Stimulated activated CD4-positive, alpha-beta T cell treated with anti-CD3 and anti-CD28 coated beads, Interleukin-15, amount 100 ng/mL, for 1 hour (primary cell): ENCODE measurements at places on chromosomes 6 and 20.

- no peak for DNase-seq
Measured at GRCh38 chr6:85977661-85978060, 335.0 kb upstream of the SYNCRIP start.

- DNase-seq = no peak
Measured at GRCh38 chr6:32177183-32177787, 920 bp upstream of the RNF5 start.

DNA sequence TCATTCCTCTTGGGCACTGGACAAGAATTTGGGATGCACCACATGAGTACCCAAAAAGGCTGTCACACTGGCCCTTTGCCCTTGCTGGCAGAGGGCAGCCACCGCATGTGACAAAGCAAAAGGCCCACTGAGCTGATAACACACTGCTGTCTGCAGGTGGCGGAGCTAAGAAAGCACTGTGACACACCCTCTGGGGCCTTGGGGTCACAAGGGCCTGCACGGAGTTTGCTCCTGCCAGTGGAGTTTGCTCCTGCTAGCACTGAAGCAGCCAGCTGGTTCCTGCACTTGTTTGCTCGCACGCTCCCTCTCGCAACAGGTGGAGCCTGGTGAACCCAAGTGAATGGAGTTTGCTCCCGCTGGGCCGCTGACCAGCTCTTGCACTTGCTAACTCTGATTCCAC, 132.6 kb downstream of the LCA5 start:
- no peak for DNase-seq

- DNase-seq = no peak
Measured at GRCh38 chr20:37521061-37521771, at the start of gene NNAT. TSS of gene NNAT (plus strand) at chr20:37521250. CDS start at chr20:37521332, 82 bp downstream.

- no peak for DNase-seq
Measured at GRCh38 chr6:109768485-109768884, 77.4 kb downstream of the FIG4 start.
